ENCODE measurements at places on chromosomes 1 and 21. TPM values are rescaled to one million over a fixed set of nuclear protein-coding genes. Genes with fewer than 3 reads are reported as not detected.

CD58 gene
- total RNA-seq = 8.0 TPM

RIMS3 gene
- total RNA-seq = 126 TPM

PCP4 gene
- total RNA-seq = 1.9 TPM

GNAI3 gene
- total RNA-seq = 13.8 TPM

ANKRD65 gene
- 38.4 TPM for total RNA-seq

Measured in glutamatergic neuron (in vitro differentiated cells).